ENCODE measurements at places on chromosomes 1 and 21. TPM values are rescaled to one million over a fixed set of nuclear protein-coding genes. Genes with fewer than 3 reads are reported as not detected.

CYYR1 gene
- 24.7 TPM for total RNA-seq

GJA4 gene
- total RNA-seq = 20.9 TPM

TDRD5 gene
- total RNA-seq = not detected

GRCh38 chr1:198520524-198521254 is 19.8 kb downstream of the ATP6V1G3 start:
- DNase-seq = no peak

DNA sequence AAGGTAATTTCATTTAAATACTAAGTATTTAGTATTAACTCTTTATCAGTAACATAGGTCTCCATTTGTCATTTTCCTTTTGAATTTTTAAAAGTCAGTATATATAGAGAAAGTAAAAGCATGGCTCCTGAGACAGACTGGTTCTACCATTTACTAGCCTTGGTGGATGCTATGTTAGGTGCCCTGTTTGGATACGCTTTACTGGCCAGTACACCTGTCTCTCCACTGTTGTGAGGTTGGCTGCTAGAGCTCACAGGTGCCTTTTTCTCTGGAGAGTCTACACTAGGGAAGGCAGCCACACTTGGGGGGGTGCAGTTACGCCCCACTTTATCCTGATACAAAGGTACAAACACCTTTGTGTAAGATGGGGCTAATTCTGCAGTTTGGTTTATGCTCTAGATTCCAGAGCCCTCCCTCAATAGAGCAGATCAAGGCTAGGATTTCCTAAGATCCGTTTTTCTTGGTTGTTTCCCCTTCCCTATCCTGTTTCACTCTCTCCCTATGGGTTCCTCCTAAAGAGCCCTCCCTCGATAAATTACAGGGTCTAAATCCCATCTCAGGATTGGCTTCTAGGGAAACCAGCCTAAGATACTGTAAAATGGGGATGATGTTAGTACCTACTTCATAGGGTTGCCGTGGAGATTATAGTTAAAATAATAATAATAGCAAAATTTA is 5.6 kb upstream of the GPSM2 start:
- DNase-seq = no peak

DNA sequence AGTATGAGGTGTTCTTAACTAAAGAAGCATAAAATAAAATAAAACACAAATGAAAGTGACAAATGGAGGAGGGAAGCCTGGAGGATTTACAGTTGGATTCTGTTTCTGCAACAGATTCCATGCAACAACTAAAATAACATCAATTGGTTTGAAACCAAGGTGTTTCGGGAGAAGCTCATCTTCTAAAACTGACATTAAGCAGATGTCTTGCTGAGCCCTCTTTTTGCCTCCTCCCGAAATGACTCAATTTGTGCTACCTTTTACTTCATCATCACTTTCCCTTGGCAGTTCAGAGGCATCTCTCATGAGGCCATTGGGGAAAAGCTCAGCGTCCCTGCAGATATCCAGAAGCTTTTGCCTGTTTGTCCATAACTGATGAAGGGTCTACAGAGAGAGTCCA is 121.6 kb upstream of the ADAR start:
- DNase-seq = no peak

DNA sequence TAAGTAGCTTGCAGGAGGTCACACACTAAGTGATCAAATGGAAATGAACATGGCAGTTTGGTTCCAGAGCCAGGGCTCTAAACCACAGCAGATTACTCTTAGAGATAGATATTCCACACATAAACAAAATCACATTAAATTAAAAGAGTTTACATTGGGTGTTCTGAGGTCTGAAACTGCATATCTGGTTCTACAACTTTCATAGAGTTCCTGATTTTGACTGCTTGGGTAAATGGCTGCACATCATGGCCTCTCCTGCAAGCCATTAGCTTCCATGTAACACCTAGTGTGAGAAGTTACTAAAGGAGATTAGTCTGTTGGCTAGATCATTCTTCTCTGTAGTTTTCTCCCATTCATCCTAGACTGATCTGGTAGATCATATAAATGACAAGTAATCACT is 12.8 kb upstream of the XCL2 start:
- DNase-seq = no peak

DNA sequence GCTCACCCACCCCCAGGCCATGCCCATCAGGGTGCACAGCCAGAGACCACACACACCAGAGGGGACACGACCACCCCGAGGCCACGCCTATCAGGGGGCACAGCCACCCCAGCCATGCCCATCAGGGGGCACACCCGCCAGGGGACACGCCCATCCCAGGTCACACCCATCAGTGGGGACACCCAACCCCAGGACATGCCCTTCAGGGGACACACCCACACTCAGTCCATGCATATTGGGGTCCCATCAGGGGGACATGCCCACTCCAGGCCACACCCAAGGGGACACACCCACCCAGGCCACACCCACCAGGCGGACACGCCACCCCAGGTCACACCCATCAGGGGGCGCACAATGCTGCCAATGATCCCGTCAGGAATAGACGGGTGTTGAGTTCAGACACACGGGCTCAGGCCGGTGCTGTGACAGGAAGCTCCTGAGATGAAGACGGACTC is 20.7 kb downstream of the MCM3AP start:
- no peak for DNase-seq

All from Right ventricle myocardium superior (tissue), 1 donor.